ENCODE measurements at places on chromosomes 3 and 15.
A peak's percentile ranks its signal among the peaks of the same experiment; 100 is the strongest.

GRCh38 chr3:193053046-193053435 lies 135.4 kb upstream of the MB21D2 start:
- DNase-seq = peak; percentile 20

DNA sequence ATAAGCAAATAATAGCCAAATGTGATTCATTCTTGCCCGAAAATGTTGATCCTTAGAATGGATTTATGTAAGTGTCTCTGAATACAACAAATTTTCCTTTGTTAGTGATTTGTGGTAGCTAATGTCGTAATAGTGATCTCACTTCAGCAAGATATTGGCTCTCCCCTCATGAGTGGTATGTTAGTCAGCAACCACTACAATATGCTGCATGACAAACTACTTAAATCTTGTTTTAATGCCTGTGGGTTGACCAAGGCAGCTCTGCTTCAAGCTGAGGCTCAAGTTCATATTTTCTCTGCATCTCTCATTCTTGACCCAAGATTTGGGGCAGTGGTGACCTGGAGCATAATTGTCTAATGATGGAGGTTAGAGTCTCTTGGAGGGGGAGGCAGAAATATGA lies 49.8 kb upstream of the GALNT15 start:
- peak; percentile 97 for DNase-seq

GRCh38 chr15:46644501-46645481 lies 1010.0 kb downstream of the SQOR start:
- no peak for DNase-seq

DNA sequence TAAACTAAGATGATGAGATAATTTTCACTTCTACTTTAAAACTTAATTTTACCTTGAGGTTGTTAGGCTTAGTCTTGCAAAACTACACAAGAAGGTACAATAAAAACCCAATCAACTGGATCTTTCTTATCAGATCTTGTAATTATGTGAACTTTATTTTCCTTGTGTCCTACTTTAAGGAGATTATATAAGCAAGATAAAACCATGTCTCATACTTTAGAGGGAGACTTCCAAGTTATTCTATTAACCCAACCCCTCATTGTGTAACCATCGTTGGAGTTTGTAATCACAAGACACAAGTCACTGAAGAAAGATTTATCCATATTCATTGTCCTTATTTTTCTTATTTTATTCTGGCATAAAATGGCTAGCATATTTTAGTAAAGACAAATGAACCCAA lies 165.6 kb downstream of the SERPINI1 start:
- DNase-seq = no peak

DNA sequence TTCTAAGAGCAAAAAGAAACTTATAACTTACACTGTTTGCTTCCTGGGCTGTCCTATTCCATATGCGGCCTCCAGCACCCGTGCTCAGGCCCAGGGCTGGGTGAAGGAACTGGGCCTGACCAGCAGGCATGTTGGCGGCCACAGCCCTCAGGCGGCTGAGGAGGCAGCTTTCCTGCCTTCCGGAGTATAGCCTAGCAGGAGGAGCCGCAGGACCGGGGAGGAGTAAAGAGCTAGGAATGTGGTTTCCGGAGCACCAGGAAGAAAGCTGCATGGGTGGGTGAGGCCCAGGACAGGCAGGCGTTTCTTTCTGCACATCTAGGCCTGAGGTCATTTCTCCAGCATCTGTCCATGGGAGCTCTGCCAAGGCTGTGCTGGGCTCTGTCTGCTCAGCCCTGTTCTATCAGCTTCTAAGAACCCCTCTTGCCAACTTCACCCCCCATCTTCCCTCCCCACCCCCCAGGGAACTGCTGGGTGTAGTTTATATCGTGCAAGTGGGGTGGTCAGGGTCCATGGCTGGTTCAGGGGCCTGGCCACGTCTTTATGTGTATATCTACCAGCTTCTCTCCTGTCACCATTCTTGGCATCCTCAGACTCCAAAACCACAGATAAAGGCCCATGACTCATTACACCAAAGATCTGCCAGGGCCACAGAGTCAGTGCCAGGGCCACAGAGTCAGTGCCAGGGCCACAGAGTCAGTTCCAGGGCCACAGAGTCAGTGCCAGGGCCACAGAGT lies 7.8 kb upstream of the KIF7 start:
- peak; percentile 75 for DNase-seq

DNA sequence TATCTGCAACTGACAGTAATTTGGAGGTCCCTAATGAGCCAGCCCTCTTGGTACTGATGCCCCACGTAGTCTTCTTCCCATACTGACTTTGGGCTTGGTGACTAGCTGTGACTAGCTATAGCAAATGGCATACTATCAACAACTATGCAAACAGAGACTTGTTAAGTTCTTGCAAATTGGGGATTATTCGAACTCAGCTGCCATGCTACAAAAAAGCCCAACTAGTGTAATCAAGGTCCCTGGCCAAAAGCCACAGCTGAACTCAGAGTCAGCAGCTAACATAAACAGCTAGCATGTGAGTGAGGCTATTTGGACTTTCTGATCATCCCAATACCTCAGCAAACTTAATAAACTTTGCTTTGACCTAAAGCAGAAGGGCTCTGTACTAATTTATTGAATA lies 121.2 kb upstream of the PLXND1 start:
- no peak for DNase-seq

DNA sequence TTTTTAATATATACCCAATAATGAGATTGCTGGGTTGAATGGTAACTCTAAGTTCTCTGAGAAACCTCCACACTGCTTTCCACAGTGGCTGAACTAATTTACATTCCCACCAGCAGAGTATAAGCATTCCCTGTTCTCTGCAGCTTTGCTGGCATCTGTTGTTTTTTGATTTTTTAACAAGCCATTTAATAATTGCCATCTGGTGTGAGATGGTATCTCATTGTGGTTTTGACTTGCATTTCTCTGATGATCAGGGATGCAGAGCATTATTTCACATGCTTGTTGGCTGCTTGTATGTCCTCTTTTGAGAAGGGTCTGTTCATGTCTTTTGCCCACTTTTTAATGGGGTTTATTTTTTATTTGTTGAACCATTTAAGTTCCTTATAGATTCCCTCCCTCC lies 75.0 kb upstream of the EPHB3 start:
- DNase-seq = no peak

- DNase-seq = no peak
These were observed 6.0 kb downstream of the LINS1 start for GRCh38 chr15:100595964-100596363.

DNA sequence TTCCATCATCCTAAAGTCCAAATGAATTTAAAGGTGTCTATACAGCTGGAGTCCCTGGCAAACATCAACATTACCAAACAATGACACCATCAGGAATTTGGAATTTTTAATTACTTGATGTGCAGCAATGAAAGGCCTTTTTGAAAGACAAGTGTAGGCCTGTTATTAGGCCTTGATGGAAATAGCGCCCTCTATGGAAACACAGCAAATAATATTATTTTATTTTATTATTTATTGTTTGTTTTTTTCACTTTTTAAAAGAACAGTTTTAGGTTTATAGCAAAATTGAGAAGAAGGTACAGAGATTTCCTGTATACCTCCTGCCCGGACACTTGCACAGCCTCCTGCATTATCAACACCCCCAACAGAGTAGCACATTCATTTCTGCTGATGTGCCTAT lies 18.1 kb upstream of the OR5AC2 start:
- no peak for DNase-seq

DNA sequence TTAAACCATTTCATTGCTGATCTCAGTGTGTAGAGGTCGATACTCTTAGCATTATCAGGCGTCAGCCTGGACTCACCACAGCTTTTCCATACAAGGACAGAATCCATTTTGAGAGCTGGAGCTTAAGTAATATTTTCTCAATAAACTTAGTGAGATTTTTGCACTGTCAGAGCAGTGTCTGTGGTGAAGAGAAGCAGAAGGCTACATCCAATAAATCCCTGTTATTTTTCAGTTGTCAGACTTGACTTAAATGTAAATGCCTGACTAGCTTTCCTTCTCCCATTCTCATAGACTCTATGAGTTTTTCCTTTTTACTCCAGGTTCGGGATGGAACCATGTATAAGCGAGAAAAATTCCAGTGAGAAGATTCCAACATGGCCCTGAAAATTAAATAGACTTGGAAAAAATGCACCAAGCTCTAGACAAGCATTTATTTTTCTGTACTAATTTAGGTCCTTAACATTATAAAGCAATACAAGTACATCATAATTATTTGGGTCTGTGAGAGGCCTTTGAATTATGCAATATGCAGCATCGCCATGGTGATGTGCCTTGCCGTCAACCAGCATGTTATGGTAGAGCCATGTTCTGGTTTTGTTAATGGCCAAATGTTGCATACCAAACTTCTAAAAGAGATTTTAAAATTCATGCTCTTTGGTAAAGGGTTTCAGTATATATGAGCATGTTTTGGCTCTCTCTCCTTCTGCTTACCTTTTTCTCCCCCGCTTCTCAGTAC lies 62.0 kb downstream of the RARB start:
- DNase-seq = no peak

DNA sequence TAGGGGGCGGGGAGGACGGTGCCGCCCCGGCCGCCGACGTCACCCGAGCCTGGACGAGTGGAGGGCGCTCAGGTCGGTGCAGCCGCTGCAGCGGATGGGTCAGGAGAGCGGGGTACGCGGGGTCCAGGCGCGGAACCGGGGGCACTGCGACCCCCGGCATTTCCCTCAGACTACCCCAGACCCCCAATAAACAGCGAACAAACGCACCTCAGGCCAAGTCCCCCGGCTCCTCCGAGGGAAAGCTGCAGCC lies 78.9 kb downstream of the IQSEC1 start:
- no peak for DNase-seq

All from fibroblast of skin of left quadriceps (primary cell).